ENCODE measurements at places on chromosomes 12 and 14. TPM values are rescaled to one million over a fixed set of nuclear protein-coding genes. Genes with fewer than 3 reads are reported as not detected.

Gene PLCZ1
- total RNA-seq = not detected

Gene PMCH
- not detected for total RNA-seq

Gene C12orf54
- not detected for total RNA-seq

Gene ITGB7
- total RNA-seq = 10.9 TPM

Gene NOC4L
- total RNA-seq = 11.0 TPM

Gene LRP1-AS
- not detected for total RNA-seq

Gene HOXC4
- total RNA-seq = 0.99 TPM

Gene TBX5
- total RNA-seq = 16.8 TPM

Gene FAM161B
- total RNA-seq = 3.9 TPM

Gene A2ML1
- total RNA-seq = not detected

Gene AEBP2
- total RNA-seq = 31.5 TPM

Gene INHBE
- total RNA-seq = 0.52 TPM

Gene LBHD2
- total RNA-seq = not detected

Gene C1S
- total RNA-seq = 302 TPM

- DNase-seq = no peak
Measured at GRCh38 chr12:5748027-5748426, 197.0 kb downstream of the ANO2 start.

- DNase-seq = no peak
Measured at GRCh38 chr12:1635301-1636095, 6.5 kb downstream of the WNT5B start.

DNA sequence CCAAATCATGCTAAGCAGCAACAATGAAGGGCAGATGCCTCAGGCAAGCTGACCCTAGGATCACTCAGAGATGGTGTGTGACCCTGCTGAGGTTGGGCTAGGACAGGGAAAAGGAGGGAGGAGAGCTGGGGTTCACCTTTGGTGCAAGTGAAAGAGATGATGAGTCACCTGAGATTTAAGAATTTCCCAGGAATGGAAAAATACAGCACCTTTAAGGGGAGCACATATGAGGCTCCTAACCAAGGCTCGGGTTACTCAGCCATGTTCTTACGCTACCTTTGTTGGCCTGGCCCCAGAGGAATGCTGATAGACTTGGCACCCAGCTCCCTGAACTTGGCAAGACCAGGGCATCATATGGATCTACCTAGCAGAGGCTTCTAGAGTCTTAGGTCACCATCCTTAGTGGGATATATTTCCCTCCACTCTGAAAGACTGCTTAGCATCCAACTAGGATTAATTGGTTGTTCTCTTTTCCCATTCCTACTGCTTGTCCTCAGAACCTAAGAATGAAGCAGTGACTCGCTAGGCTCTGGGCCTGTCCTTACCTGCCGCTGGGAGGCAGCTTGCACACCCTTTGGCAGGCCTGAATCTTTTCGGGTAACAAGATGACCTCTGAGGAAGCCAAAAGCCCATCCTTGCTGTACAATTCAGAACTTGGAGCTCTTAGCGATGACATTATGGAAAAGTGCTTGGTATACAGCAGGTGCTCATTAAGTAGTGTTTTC, 4.0 kb upstream of the NAA25 start:
- DNase-seq = no peak

DNA sequence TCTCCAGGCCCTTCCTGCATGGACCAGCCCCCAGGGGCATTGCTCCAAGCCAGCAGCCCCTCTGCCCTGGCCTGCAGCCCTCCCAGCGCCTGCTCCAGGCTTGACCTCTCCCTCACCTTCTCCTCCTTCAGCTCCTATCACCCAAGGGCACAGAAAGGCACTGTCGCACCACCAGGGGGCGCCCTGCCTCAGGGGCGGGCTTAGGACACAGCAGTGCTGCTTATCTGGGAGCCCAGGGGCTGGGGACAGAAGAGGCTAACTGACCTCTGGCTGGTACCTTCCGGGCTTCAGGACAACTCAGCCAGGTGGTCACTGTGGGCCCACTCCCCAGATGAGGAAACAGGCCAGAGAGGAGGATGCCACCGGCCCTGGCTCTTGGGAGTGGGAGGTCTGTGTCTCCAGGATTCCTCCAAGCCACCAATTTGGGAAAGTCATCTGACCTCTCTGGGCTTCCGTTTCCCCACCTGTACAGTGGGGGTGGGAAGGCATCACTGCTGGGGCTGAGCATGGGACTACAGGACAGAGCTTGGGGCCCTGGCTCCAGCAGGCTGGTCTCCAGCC, 25.3 kb upstream of the GPR132 start:
- DNase-seq = no peak

DNA sequence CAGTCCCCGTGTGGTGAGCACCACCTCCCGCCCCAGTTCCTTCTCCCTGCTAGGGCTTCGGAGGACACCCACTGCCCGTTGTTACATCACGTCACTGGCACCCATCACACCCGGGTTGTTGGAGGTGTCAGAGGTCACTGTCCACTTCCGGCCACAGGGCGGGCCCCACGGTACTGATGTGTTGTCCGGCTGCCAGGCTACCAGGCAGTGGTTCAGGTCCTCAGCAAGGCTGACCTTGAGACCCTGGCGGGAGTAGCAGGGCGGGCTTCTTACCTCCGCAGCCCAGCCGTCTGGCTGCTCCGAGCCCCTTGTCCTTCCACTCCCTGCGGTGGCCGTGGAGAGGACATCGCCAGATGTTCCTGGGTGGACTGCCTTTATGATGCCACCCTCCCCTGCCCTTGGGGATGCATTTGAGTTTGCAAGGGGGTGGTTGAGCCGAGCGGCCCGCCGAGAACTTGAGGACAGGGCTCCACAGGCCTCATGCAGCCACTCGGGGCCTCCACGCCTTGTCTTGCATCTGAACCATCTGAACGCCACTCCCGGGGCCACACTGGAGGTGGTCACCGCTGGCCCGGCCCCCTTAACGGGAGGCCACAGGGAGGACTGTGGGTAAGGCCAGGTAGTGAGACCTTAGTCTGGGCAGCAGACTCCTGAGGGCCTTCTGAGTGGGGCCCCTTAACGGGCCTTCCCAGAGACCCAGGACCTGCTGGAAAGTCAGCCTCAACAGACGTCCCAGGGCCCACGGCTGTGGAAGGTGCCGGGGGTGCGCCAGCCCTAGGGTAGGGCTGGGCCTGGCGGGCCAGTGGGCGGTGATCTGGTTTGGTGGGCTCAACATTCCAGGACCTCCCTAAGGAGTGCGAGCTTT, 27.1 kb upstream of the PLD4 start:
- DNase-seq = peak; percentile 61

- DNase-seq = no peak
Measured at GRCh38 chr14:61713724-61714437, 18.6 kb downstream of the HIF1A start.

GRCh38 chr14:59529189-59529588, 44.9 kb downstream of the JKAMP start:
- no peak for DNase-seq

- DNase-seq = peak; percentile 43
Measured at GRCh38 chr12:80412343-80412953, 31.6 kb upstream of the PTPRQ start.

GRCh38 chr14:81946834-81947798, 413.5 kb upstream of the SEL1L start:
- DNase-seq = no peak

DNA sequence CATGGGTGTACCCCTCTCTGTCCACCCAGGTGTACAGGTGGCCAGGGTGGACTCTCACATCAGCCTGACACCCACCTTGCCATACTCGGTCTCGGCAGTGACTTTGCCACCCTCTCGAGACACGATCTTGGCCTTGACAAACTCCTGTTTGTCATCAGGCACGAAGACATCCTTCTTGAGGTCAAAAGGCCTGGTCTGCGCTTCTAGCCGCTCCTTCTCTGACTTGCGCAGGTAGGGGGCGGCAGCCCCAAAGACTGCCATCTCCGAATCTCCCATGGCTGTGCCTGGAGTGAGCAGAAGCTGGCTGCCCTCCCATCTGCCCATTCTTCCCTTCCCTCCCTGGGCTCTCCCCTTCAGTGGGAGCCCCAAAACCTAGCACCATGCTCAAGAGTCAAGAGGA, 2.0 kb downstream of the MYH7 start:
- no peak for DNase-seq

DNA sequence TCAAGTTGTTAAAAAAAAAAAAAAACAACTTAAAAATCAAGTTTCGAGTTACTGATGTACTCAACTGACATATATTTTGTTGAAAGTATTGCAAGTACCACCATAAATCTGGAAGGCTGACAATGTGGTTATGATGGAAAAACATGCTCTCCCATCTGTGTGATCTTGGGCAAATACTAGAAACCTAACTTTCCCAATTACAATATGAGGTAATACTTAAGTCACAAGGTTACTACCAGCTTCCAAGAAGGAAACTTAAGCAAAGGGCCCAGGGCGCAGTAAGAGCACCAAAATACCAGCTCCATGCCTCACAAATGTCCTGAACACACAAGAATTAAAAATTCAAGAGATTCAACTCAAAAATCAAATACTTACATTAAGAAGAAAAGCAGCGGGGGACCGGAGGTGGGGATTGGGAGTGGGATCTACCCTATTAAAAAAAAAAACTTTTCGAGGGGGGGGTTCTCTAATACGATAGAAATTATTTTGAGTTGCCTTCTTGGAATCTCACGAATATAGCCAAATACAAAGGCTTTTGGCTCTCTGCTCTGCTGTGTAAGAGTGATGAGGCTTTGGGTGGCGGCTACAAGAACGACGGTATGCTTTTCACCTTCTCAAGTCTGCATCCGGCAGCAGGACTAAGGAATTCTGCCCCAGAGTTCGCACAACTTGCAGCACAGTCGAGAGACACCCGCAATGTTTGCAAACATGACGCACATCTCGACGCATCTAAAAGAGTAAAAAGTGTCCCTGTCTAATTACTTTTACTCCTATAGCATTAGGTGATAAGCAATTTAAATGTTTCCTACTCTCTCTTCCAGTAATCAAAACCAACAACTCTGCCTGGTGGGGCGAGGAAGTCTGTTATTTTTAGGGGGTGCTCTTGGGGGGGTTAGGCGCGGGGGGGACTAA, 1.1 kb downstream of the SAV1 start:
- DNase-seq = peak; percentile 69

- no peak for DNase-seq
Measured at GRCh38 chr12:89936631-89937030, 228.0 kb upstream of the ATP2B1 start.

DNA sequence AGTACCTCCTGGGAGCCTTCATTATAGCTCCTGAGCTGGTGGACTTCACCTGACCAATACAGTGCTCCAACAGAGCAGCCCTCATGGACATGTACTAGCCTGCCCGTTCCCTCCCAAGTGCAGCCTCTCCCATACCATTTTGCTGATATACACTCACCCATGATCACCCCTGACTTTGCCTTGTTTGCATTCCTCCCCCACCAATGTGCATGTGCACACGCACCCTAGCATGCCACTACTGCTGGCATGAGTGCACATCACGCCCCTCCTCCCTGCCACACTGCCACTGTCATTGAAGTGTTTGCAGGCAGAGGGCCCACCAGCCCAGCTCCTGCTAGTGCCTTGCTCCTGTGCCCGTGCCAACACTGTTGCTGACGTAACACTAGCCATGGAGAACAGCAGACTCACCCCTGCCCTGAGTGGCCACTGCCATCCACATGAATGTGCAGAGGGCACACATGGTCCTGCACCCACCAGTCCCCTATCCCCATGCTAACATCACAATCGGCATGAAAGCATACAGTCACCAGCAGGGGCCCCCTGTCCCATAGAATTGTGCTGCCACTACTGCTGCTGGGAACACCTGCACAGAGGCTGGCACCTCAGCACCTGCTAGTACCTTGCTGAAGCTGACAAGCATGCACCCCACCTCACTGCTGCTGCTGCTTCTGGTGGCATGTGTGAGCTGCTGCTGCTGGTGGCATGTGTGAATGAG, 110.3 kb downstream of the SINHCAF start:
- DNase-seq = no peak

DNA sequence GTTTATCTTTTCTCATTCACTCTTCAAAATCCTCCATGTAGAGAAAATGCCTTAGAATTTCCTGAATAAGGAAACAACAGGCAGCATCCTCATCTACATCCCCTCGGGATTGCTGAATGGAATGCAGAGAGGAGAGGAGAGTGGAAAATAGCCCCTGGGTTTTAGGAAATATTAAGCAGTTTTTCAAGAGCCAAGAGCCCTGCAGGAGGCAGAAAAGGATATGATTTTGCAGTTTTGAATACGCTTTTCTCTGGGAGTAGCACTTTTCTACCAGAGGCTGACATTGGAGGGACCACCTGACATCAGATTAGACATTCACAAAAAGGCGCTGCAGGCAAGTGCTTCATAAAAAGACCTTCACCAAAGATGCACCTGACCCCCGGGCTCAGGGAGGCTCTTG, 362.2 kb upstream of the SFSWAP start:
- no peak for DNase-seq

DNA sequence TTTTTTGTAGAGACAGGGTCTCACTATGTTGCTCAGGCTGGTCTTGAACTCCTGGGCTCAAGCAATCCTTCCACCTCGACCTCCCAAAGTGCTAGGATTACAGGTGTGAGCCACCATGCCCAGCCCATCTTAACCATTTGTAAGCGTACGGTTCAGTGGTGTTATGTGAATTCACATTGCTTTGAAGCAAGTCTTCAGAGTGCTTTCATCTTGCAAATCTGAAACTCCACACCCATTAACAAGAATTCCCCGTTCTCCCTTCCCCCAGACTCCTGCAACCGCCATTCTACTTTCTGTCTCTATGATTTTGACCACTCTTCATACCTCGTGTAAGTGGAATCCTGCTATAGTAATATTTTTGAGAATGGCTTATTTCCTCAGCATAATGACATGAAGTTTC, 24.9 kb upstream of the BICDL1 start:
- DNase-seq = no peak

GRCh38 chr14:40955131-40955505, 651.6 kb upstream of the LRFN5 start:
- DNase-seq = no peak

DNA sequence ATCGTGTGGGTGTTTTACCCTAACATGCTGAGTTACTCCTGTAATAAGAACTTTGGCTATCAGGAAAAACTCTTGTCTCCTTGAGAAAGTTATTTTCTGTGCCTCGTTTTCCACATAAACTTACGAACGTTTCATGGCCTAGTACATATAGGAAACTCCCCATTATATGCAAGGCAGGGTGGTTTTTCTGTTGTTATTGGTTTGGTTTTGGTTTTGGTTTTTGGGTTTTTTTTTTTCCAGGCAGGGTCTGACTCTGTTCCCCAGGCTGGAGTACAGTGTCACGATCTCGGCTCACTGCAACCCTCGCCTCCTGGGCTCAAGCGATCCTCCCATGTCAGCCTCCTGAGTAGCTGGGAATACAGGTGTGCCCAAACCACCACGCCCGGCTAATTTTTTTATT, 5.5 kb downstream of the OR6C3 start:
- peak; percentile 23 for DNase-seq

GRCh38 chr12:68773582-68773981, 27.6 kb downstream of the SLC35E3 start:
- no peak for DNase-seq
